Hematopoietic multipotent progenitor cell (in vitro differentiated cells): ENCODE measurements at places on chromosomes 2 and 18. TPM values are rescaled to one million over a fixed set of nuclear protein-coding genes. Genes with fewer than 3 reads are reported as not detected.

GRCh38 chr2:43218155-43218701 lies 8.2 kb downstream of the ZFP36L2 start:
- no peak for DNase-seq

KCNK3 gene
- under 0.01 TPM for total RNA-seq

- no peak for DNase-seq
Measured at GRCh38 chr18:78583739-78584458, 395.7 kb upstream of the SALL3 start.

GPR39 gene
- total RNA-seq = under 0.01 TPM

DNA sequence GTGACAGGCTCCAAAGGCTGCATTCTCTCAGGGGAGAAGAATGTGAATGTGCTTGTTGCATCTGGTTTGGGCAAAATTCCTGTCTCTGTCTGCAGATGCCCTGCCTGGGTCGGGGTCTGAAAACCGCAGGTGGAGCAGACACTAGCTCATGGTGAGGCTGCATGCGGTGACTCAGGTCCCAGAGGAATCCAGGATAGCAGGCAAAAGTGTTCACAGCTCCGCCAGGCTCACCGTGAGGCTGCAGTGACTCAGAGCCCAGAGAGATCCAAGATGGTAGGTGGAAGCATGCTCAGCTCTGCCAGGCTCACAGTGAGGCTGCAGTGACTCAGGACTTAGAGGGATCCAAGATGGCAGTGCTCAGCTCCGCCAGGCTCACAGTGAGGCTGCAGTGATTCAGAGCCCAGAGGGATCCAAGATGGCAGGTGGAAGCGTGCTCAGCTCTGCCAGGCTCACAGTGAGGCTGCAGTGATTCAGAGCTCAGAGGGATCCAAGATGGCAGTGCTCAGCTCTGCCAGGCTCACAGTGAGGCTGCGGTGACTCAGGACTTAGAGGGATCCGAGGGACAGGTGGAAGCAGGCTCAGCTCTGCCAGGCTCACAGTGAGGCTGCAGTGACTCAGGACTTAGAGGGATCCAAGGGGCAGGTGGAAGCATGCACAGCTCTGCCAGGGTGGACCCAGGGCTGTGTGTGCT lies 200.5 kb downstream of the ACKR3 start:
- no peak for DNase-seq

VAMP5 gene
- 38.0 TPM for total RNA-seq

- DNase-seq = no peak
Measured at GRCh38 chr18:6821356-6821755, 91.8 kb downstream of the ARHGAP28 start.

GRCh38 chr2:54728669-54729120 lies 5.2 kb downstream of the EML6 start:
- no peak for DNase-seq

DNA sequence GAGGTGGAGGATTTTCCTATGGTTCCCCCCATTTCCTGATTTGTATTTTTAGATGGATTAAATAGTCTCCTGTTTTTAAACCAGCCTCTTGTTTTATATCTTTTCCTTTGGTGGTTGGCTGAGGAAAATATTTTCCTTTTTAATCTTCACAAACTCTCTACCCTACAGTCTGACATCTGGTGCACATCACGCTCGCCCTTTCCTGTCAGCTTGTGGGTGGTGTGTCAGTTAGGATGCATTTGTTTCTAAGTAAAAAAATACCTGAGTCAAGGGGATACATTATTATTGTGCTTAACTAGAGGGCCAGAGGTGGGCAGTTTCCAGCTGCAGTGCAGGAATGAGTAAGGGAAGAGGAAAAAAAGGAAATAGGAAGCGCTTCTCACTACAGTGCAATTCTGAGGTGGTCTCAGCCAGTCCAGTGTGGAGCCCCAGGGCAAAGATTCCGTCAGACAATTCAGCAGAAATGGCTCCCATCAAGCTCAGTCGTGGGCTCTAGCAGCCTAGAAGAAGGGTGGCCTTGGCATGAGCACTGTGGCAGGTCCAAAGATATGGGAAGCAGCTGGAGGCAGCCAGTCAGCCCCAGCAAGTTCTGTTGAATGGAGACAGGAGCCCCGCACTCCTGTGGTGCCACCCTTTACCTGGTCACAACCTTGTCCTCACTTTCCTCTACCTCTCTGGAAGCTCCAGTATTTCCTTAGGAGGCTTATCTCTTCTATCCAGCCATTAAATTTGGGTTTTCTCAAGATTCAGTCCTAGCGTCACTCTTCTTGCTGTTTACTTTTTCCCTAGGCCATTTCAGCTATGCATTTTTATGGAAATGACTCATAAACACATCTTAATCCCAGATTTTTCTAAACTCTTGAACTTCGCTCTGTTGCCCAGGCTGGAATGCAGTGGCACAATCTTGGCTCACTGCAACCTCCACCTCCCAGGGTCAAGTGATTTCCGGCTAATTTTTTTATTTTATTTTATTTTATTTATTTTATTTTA lies 18.5 kb downstream of the SFTPB start:
- no peak for DNase-seq

GRCh38 chr2:112262876-112263275 lies 8.0 kb upstream of the ZC3H8 start:
- DNase-seq = no peak

DSG2 gene
- 16.7 TPM for total RNA-seq

- no peak for DNase-seq
Measured at GRCh38 chr2:120466704-120467054, 120.7 kb downstream of the INHBB start.

GRCh38 chr18:55444536-55444935 lies 143.5 kb downstream of the TCF4 start:
- no peak for DNase-seq

- no peak for DNase-seq
Measured at GRCh38 chr2:182949572-182950189, 83.2 kb upstream of the FRZB start.

E2F6 gene
- 6.2 TPM for total RNA-seq

GRCh38 chr2:7019191-7019590 lies 102.0 kb downstream of the RNF144A start:
- no peak for DNase-seq

NCK2 gene
- total RNA-seq = 43.4 TPM

DNA sequence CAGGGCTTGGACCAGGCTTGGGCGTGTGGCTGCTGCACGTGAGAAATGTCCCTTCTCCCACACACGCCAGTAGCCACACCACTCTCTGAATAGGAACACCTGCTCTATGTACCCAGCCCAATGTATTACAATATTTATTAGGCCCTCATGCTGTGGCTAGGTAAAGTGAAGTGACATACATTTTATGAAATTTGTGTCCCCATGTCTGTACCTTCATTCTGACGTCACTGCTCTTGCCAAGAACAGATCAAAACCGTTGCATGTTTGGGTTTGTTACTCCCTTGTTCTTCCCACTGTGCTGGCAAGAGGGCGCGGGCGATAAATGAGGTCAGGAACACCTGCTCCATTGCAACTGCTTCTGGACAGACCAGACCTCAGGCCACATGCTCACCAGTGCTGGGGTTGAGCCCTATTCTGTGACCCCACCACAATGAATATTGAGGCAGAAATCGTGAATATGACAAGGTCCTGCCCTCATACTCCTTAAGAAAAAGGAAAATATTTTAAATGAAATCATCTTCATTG lies 436.4 kb upstream of the SALL3 start:
- no peak for DNase-seq

MAP2 gene
- total RNA-seq = under 0.01 TPM

DNA sequence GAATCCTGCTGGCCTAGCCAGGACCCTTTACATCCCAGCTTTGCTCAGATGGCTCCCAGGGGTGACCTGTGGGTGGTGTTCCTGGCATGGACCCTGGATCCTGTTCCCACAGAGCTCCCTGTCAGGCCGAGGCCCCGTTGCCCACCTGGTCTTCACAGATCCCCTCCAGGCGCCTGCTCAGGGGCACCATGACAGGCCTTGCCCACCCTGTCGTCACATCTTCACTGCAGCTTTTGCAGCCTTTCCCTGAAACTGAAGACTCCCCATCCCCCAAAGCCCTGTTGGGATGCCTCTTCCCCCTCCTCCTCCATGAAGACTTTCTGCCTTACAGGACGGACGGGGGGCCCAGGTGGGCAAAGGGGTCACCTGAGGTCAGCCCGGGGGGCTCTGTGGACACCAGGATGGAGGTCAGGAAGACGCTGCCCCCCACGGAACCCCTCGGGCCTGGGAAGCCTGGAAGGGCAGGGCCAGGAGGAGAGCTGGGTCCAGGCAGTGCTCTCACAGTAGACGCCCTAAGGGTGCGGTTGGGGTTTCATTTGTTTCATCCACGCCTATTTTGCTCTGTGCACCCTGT lies 13.0 kb upstream of the KIF1A start:
- no peak for DNase-seq

GRCh38 chr2:135590619-135591260 lies 59.5 kb downstream of the R3HDM1 start:
- no peak for DNase-seq

OLA1 gene
- 22.1 TPM for total RNA-seq

- peak; percentile 91 for DNase-seq
Measured at GRCh38 chr18:3448838-3449511, 997 bp upstream of the TGIF1 start.

DNA sequence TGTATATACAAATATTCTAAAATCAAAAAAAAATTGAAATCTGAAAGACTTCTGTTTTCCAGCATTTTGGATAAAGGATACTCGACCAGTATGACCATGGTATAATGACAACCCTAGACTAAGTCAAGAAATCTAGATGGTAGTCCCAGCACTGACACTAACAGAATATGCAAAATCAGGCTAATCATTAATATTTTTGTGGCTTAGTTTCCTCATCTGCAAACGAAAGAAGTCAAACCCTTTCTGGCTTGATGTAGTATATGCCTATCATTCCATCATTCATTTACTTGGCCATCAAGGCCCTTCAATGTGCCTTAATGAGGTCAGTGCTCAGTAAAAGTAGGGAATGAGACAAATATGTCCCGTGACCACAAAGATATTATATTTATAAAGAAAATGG lies 83.5 kb downstream of the NCKAP5 start:
- no peak for DNase-seq

DNA sequence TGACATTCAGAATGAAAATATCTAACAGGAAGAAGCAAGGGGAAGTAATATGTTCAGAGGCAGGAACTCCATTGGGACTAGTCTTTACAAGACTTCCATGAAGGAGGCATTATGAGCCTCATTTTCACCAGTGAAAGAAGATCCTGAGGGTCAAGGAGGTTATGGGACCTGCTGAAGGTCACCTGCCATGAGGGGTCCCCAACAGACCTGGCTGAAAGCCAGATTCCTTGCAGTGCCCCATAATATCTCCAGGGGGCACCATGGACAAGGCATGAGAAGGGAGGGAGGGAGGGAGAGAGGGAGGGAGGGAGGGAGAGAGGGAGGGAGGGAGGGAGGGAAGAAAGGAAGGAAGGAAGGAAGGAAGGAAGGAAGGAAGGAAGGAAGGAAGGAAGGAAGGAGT lies 27.9 kb downstream of the XDH start:
- no peak for DNase-seq

DNA sequence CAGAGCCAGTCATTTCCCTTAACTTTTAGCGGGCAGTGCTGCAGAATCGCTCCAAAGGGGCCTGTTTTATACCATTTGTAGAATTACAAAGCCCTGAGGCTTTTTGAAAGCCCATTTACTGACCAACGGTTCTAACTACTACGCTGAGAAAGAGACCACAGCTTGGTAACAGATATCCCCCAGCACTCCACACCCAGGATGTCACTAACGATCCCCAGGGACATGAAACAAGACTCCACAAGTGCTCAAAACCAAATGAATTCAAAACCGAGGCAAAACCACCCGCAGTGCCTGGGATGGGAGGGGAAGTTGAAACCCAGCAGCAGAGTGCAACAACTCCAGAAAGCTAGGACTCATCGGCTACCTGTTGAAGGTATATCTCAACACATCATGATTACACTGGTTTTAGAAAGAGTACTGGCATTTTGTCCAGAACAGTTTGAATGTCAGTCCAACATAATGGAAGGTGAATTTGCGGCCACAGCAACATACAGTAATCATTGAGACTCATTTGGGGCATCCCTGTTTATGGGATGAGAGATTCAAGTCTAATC lies 33.6 kb upstream of the LRP2 start:
- no peak for DNase-seq

DNA sequence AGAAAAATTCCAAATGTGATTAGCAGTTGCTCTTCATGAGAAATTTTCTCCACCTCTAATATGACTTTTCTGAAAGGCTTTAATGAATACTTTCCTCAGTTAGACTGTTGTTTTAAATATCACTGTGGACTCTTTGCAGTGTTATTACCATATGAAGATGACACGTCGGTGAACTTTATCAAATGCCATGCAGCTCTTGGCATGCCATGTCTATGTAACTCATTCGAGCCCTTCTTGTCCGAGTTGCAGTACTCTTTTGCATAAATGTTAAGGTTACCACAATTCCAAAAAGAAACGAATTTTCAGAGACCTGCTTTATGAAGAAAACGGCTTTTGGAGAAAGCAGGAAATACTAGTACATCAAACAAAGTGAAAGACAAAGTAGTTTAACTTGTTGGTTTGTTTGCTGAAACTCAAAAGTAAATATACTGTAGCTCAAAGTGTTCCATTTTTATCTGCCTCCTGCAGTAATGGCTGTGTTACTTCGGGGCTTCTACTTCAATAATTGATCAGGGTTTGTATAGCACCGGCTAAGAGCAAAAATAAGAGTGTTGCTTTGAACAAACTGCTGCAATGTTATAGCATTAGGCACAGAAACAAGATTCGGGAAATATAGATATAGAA lies 204.1 kb downstream of the ARHGAP15 start:
- no peak for DNase-seq

RASGRP3 gene
- total RNA-seq = 5.7 TPM

DNA sequence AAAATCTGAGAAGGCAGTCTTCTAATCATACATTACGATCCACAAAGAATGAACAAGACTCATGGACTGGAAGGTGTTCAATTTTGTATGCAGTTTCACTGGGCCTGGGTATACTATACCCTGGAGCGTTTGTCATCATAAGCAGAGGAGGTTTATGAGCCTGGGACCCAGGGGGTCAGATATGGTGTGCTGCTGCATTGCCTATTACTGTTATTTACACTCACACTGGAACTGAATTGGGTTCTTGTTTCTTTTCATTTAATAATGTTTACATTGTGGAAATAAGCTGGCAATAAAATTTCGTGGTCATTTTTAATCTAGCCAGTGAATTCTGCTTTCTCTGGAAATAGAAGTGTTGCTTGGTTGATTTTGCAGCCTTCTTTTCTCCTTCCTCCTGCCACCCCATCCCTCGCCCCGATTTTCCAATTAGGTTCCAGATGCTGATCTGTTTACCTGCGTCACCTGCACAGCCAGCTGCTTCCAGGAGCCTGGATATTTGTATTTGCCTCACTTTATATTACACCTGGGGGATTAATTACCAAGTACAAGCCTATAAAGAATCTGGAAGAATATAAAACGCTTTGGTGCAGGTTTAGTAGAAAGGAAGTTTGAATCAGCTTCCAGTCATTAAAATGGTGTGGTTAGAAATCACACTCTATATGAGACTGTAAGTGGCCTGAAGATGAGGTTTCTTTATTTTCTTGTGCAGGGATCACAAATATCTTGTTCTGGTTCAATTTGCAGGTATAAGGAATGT lies 234.4 kb downstream of the SOCS6 start:
- no peak for DNase-seq

GRCh38 chr2:30481323-30481800 lies 34.3 kb downstream of the LCLAT1 start:
- no peak for DNase-seq

GRHL1 gene
- 0.54 TPM for total RNA-seq
